Activated effector memory CD4-positive, alpha-beta T cell treated with anti-CD3 and anti-CD28 coated beads, Interleukin-2, amount 50 U/mL, for 16 hours (primary cell): ENCODE measurements at places on chromosomes 3 and 15.
A peak's percentile ranks its signal among the peaks of the same experiment; 100 is the strongest.

DNA sequence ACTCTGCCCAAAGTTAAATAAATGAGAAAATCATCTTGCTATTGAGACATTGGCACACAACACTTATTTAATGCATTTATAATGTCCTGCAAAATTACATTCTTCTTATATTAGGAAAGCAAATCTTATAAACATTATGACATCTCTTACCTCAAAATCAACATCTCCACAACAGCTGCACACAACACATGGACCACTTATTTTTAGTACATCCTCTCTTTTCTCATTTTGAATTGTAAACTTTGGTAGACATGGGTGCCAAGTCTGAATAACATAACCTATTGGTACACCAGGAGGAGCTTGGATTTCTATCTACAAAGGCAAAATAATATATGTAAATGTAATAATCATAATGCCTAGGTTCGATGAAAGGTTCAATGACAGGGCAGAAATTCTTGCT lies 23.0 kb downstream of the PLSCR1 start:
- no peak for DNase-seq

DNA sequence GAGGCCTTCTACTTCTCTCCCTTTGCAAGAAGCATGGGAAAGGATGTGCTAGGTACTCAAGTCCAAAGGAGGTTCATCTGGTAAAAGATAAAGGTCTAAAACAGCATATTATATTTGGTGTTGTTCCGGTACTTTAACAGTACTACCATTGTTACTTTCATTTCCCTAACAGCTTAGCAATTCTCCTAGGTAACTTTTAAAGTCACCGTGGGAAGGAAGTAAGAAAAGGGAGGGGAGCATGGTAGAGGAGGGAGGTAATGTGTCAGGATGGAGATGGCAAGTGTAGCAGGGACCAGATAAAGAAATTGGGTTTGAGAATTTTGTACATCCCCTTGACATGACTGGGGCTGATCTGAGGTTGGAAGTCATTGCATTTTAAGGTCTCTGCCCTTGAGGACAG lies 89.4 kb upstream of the SKOR1 start:
- DNase-seq, result no peak

DNA sequence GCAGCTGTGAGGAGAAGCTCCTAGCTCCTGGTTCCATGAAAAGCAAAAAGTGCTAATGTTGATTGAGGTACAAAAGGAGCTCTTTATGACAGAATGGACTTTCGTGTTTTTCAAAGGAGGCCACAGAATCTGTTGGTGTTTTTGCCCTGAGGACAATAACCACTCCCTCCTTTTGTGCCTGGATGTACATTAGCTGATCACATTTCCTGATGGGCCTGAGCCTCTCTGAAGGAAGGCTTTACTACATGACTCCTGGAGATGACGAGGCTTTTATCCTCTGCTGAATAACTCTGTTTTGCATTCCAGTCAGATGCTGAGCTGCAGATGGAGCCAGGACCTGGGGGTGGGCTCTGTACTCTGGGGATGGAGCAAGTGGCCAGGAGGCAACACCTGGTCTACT lies 301.9 kb downstream of the CACNA2D3 start:
- DNase-seq, result no peak

GRCh38 chr15:43749690-43750345 lies 3.6 kb downstream of the PDIA3 start:
- peak; percentile 78 for DNase-seq

DNA sequence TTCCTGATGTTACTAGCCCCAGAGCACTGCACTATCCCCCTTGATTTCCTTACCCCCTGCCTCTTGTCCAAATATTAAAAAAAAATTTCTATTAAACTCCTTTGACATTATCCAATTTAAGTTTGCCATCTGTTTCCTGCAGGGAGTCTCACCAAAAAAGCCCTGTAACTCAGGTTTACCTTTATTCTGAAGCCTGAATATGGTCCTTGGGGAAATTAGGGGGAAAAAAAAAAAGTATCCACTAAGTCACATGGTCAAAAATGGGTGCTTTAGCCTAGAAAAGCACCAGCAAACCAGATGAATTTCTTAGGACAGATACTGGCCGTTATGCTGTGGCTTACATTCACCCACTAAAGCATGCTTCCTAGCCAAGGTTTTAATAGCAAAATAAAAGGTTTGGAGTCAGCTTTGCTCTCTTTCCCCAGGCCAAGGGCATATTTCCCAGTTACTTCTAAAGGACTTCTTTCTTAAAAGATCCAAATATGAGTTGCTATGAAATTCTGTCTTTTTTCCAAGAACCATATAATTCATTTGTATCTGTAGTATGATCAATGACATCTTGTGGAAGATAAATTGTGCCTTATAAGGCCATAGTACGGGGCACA lies 394.9 kb downstream of the LSAMP start:
- no peak for DNase-seq

DNA sequence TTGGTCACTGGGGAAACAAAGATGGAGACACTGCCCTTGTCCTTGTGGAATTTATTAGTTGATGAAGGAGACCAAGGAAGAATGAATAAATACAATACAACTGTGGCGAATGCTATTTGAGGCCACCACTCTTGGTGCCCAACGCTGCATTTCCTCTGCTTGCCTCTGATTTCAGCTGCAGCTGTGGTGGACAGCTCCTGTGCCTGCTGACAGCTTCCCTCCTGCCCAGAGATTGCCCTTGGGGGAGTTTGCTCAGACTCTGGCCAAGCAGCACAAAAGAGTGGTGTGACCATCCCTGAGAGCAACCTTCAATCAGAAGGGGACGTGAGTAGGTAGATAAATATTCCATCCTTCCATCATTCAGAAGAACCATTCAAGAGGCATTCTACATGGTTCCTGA lies 64.6 kb upstream of the FHIT start:
- no peak for DNase-seq

GRCh38 chr3:18436213-18436612 lies 11.1 kb upstream of the SATB1 start:
- no peak for DNase-seq

DNA sequence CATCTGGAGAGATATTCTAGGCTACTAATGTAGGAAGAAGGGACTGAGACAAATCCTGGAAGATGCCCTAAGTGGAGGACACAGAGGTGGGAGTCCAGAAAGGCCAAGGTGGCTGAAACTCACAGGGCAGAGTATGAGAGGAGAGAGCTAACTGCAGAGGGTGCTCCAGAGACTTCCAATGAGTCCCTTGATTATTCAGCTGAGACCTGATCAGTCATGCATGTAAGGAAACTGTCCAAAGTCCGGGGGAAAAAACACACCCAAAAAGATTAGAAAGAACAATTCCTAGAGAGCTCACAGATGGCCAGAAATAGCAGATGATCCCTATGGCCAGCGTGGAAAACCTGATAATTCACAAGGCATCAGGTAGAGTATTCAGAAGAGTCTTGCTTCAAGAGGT lies 18.7 kb upstream of the FOXP1 start:
- no peak for DNase-seq

GRCh38 chr3:163605915-163606314 lies 1472.4 kb downstream of the SI start:
- no peak for DNase-seq

- DNase-seq, result no peak
Measured at GRCh38 chr3:180548050-180548449, 53.9 kb upstream of the TTC14 start.

- no peak for DNase-seq
Measured at GRCh38 chr3:152811974-152812760, 22.8 kb upstream of the P2RY1 start.

GRCh38 chr3:183259087-183259486 lies 6.0 kb downstream of the B3GNT5 start:
- no peak for DNase-seq

GRCh38 chr3:133535971-133536881 lies 37.3 kb upstream of the CDV3 start:
- no peak for DNase-seq
